ENCODE measurements at places on chromosomes 3 and 15.
A peak's percentile ranks its signal among the peaks of the same experiment; 100 is the strongest.

DNA sequence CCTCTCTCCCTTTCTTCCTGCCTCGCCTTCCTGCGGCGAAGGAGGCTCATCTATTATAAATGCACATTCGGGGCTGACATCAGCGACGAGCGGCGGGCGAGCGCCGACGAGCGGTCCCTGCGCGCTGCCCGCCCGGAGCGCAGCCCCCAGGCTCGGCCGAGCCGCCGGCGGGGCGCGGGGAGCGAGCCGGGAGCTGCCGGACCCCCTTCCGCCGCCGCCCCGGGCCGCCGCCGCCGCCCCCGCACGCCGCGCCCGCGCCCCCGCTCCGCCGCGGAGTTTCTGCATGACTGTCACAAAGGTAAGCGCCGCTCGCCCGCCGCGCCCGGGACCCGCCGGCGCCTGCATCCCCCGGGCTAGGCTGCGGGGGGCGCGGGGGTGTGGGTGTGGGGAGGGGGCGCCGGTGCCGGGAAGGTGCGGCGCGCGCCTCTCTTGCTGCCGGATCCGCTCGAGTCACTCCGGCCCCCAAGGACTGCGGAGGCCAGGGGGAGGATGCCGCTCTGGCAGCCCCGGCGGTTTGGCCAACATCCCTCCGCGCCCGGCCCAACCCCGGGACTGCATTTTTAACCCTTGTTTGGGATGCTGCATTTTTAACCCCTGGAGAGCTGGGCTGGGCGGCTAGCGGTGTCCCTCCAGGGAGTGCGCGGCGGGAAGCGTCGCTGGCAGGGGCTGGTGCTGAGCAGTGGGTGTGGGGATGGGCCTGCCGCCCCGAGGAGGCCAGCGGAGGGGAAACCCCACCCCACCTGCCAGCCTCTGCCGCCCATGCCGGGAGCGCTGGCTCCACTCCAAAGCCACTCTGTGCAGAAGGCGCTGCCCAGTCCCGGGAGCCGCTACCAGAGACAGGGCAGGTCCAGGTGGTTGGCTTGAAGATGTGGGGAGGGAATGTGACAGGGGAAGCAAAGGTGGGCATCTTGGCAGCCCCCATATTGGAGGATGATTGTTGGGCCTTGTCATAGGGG lies at the start of gene CORO2B:
Gene CORO2B (plus strand): TSS at position 14 of the 956 bp plus-strand sequence. CDS start 270 bp downstream, at position 284.
- no peak for DNase-seq

DNA sequence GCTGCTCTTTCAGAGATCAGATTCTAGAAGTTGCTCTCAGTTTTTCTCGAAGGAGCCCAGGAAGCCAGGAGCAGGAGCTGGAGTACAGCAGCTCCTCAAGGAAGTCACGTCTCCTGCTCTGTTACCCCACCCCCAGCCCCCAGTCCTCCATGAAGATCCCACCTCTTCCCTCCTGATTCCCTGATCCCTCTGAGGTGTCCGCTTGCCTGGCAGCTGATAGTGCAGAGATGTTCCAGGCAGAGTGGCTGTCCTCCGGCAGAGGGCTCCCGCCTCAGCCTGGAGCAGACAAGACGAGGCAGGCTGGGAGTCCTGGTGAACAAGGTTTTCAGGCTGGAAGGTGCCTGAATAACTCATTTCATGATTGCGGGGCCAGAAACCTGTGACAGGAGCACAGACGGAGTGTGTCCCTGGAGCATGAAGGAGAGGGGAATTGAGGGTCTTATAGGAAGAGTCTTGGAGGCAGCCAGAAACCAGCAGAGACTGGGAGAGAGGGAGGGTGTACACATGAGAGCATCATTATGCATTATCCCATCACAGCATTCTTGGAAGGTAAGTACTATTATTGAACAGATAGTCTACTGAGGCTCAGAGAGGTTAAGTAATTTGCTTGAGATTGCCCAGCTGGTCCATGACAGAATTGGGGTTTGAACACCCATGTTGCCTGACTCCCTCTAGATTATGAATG lies 1.2 kb downstream of the HRH1 start:
- no peak for DNase-seq

- DNase-seq: no peak
Observed at GRCh38 chr15:74933573-74933972, 4.3 kb downstream of the COX5A start.

DNA sequence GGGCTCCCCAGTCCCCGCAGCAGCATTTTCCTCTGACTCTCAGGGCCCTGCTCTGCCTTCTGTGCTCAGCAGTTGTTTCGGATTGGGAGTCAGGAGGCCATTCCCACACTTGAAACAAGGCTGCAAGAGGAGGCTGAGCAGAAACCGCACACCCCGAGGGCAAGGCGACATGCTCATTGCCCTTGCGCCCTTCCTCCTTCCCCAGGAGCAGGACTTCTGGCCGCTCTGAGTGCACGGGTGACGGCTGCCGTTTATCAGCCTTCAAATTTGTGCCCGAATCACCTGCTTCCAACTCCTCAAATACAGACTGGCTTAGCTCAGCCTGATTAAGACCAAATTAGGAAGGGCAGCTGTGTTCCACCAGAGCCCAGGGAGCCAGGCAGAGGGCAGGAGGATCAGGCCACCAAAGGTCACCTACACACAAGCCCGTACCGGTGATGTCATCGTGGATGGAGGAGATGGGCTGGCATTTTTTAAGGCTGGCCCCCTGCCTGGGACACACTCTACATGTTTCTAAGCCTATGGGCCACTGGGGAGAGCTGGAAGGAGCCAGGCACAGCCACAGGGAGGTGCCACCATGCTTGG lies 38.1 kb downstream of the TM2D3 start:
- DNase-seq: no peak

- no peak for DNase-seq
Observed at GRCh38 chr3:141375381-141376301, 7.3 kb downstream of the ZBTB38 start.

- no peak for DNase-seq
Observed at GRCh38 chr15:98860281-98861041, 147.1 kb downstream of the PGPEP1L start.

- DNase-seq: no peak
Observed at GRCh38 chr15:73910522-73911303, 15.5 kb upstream of the LOXL1 start.

GRCh38 chr15:70048198-70048565 lies 49.5 kb downstream of the TLE3 start:
- no peak for DNase-seq

DNA sequence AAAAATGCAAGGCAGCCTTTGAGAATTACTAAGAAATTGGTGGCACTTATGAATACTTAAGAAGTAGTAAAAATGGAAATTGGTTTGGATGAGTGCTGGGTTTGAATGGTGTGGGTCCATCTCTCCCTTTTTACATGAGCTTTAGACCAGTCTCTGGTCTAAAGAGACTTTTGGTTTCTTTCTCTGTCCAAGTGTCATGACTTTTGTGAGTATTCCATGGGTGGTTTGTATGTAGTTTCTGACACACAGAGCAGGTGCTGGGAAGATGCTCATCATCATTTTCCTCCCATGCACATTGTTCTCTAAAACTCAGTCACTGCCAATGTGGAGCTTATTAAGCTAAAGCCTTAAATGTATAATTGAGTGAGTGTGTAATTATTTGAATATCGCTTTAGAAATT lies 63.5 kb downstream of the KAT2B start:
- DNase-seq: no peak

- no peak for DNase-seq
Observed at GRCh38 chr3:19165654-19166053, 17.3 kb downstream of the KCNH8 start.

GRCh38 chr15:94269954-94270353 lies 38.6 kb downstream of the MCTP2 start:
- DNase-seq: no peak

- DNase-seq: no peak
Observed at GRCh38 chr3:124540550-124541211, 189.6 kb upstream of the UMPS start.

- no peak for DNase-seq
Observed at GRCh38 chr3:39780352-39780751, 29.1 kb upstream of the MYRIP start.

GRCh38 chr15:63084806-63085205 lies 36.9 kb upstream of the LACTB start:
- no peak for DNase-seq

DNA sequence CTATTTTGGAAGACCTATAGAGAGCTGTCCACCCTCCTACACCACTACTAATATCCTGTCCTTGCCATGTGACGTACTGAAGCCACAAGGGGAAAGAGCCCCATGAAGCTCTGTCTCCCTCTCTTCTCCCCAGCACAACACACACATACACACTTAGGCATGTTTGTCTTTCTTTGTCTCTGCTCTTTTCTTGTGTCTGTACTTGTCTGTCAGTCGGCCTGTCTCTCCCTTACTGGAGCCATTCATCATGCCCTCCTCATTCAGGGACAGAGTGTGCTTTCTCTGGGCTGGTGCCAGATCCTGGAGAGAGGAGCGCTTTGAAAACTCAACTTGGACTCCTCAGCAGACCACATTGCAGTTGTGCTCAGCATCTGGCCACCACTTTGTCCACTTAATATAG lies 47.6 kb downstream of the PSMD6 start:
- DNase-seq: no peak

DNA sequence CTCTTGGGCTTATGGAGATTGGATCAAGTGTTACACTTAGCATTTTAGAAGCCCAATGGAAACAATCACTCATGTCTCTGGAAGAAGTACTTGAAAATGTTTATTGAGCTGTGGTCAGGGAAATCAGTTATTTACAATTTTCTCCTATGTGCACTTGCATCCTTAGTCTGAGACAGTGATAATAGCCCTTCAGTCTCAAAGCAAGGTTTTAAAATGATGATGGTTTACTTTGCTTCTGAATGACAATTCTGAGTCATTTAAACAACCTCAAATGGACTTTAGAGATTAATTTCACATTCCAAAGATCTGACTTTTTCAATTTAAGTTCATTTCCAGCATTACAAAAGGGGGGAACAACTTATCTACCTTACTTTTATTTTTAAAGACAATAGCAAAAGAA lies 20.1 kb downstream of the TIPARP start:
- no peak for DNase-seq

DNA sequence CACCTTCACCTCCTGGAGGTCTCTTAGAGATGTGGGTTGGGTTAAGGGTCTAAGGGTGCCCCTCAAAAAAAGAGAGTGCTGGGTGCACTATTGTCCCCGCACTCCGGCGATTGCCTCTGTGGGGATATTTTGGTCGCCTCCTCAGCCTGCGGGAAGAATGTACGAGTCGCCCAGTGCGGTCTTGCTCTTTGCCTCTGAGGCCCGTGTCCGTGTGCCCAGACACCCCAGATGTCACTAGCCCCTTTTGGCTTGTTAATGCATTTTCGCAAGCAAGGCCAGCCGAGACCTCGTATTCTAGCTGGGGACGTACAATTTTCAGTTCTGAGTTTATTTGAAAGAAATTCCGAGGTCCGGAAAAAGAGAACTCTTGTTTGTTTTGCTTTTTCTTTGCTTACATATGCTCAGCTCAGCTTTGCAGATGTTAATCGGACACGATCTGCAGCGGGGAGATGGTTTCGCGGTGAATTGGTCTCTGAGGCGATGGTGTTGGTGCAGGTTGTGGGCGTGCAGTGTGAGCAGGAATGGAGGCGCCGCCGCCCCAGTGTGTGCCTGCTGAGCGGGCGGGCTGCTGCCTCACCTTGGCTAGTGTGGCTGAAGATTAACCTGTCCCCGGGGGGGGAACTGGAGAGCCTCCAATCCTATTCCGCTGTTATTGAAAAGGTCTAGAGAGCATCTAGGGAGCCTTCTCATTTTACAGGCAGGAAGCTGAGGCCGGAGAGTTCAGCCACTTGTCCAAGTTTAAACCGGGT lies 1.4 kb downstream of the ST6GAL1 start:
- peak; percentile 71 for DNase-seq

GRCh38 chr3:127588806-127589577 lies 1.5 kb downstream of the TPRA1 start:
- DNase-seq: no peak

DNA sequence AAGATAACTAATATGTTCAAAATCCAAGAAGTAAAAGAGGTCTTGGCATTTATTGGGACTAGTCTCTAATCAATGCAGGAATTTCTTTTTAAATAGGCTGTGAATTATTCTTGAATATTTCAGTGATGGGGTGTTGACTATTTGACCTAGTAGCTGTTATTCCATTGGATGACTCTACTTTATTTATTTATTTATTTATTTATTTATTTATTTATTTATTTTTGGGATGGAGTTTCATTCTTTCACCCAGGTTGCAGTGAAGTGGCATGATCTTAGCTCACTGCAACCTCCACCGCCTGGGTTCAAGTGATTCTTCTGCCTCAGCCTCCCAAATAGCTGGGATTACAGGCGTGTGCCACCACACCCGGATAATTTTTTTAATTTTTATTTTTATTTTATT lies 1227.8 kb downstream of the ZPLD1 start:
- no peak for DNase-seq

DNA sequence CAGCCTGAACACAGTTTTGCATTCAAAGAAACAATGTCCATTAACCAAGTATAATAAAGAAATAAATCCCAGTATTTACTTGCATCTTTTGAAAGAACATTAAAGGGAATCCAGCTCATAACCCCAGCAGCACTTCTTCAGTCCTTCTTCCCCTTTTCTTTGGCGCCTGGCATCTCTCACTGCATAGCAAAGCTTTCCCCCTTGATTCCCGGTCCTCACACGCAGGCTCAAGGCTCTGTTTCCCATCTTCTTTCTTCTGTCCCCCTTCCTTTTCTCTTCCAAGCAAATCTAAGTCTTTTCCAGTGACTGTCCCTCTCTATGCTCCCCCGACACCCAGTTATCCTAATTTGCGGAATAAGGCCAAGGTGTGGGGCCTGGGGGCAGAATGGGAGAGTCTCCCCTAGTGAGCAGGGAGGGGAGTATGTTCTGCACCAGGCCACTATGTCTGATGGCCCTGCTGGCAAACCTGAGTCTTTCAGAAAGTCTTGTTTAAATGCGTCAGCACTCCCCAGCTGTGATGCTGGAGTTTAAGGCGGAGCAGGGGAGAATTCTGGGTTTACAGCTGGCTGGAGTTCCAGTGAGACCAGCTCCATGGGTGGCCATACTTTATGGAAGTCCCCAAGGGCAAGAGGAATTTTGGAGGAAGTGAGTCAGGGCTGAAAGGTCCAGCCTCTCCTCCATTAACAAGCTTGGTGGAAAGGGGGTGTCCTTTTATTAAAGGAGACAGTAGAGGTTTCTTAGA lies 42.1 kb downstream of the GOLGA6A start:
- DNase-seq: no peak

GRCh38 chr3:13477943-13478342 lies 2.2 kb upstream of the HDAC11 start:
- no peak for DNase-seq

- no peak for DNase-seq
Observed at GRCh38 chr3:134487406-134487805, 1.5 kb downstream of the CEP63 start.

- DNase-seq: no peak
Observed at GRCh38 chr3:170428095-170428494, 9.4 kb downstream of the CLDN11 start.

- no peak for DNase-seq
Observed at GRCh38 chr3:168071591-168072322, 24.0 kb downstream of the GOLIM4 start.

GRCh38 chr15:100333236-100333635 lies 8.5 kb downstream of the ADAMTS17 start:
- DNase-seq: no peak

DNA sequence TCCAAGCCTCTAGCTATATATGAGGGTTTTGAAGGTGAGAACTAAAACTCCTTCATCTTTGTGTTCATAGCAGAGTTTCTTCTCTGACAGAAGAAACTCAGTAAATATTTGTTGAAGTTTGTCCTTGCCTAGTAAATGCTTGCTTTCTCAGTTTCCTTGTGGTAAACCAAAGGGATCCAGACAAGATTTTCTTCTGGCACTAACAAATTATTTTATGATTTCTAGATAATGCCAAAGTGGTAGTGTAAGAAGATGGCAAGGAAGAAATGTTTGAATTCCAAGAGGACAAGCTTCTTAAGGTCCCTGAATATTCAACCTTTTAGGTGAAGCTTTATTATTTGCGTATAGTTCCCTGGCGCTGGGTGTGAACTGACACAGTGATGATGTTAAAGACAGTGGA lies 14.4 kb downstream of the ARIH1 start:
- DNase-seq: no peak

GRCh38 chr15:60614862-60615771 lies 136.2 kb upstream of the ICE2 start:
- no peak for DNase-seq
